WTC11 (cell line): ENCODE measurements at places on chromosomes 5 and 9. TPM values are rescaled to one million over a fixed set of nuclear protein-coding genes. Genes with fewer than 3 reads are reported as not detected.

- peaks cover 22% of the 10 kb centered on the region for H3K4me1 ChIP-seq
- H3K4me3 ChIP-seq = no peak overlapping the region
- no peak overlapping the region for H3K27ac ChIP-seq
- H3K27me3 ChIP-seq = peaks cover 35% of the 10 kb centered on the region
Measured at GRCh38 chr9:38352530-38353328, 39.8 kb upstream of the ALDH1B1 start.

GRCh38 chr5:171975262-171975876, 31.1 kb downstream of the FBXW11 start:
- 0 out of 2 replicates have a peak overlapping the region, but pooled peaks have one; percentile 2 for H3K4me3 ChIP-seq
- H3K27me3 ChIP-seq = peaks cover 5% of the 10 kb centered on the region; the same call in 1 of the 2 replicates
- no peak for DNase-seq
- H3K36me3 ChIP-seq = peaks cover 14% of the 10 kb centered on the region

DNA sequence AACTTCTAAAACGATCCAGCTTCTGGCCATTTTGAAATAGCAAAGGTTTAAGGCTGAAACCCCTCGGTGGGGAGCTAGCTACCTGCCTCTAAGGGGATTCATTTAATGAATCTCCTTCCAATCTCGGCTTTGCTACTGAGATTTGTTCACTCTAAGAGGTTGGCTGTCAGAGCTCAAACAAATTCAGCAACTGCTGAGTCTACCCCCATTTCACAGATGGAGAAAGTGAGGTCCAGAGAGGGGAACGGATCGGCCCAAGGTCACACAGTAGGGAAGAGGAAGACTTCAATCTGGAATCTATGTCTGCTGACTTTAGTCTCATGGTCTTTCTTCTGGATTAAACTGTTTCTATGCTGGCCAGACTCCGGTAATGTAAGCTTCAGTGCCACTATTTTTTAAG, 3.0 kb downstream of the CORO2A start:
- no peaks in the 10 kb centered on the region for H3K36me3 ChIP-seq
- no peak overlapping the region for H3K4me3 ChIP-seq
- no peaks in the 10 kb centered on the region for H3K27me3 ChIP-seq
- DNase-seq = no peak
- peaks cover 45% of the 10 kb centered on the region for H3K4me1 ChIP-seq

- no peak for DNase-seq
- no peak overlapping the region for H3K4me3 ChIP-seq
- H3K27me3 ChIP-seq = no peaks in the 10 kb centered on the region; the same call in 1 of the 2 replicates
- H3K27ac ChIP-seq = no peak overlapping the region
- peaks cover 10% of the 10 kb centered on the region for H3K4me1 ChIP-seq
Measured at GRCh38 chr9:84828046-84828445, 158.5 kb downstream of the NTRK2 start.

DNA sequence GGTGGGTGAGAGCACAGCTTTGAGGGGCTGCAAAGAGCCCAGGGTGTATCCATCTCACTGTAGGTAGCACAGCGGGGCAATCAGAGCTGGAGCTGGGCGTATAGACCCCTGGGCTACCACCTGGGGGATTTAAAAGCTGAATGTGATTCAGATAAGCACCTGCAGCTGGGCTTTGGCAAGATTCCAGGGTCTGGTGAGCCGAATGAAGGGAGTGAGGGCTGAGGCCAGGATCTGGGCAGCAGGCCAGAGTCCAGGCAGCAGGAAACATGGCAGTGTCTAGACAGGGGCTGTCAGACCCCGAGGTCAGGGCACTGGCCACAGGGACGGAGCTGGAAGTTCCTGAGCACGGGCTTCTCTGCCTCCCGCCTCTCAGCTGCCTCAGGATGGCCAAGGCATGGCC, 8.7 kb downstream of the ASS1 start:
- H3K4me1 ChIP-seq = peaks cover 25% of the 10 kb centered on the region
- no peaks in the 10 kb centered on the region for H3K36me3 ChIP-seq
- no peak overlapping the region for H3K4me3 ChIP-seq

Gene SPINK6
- total RNA-seq = not detected in 3 replicates

Gene SHROOM1
- total RNA-seq = 7.9 to 8.1 TPM (median 8.0 TPM) in 3 replicates

Gene MLANA
- not detected in 3 replicates for total RNA-seq
